ENCODE measurements at places on chromosomes 16 and 17.

- no peak for DNase-seq
These were observed 10.4 kb downstream of the ARRB2 start for GRCh38 chr17:4720787-4721186.

DNA sequence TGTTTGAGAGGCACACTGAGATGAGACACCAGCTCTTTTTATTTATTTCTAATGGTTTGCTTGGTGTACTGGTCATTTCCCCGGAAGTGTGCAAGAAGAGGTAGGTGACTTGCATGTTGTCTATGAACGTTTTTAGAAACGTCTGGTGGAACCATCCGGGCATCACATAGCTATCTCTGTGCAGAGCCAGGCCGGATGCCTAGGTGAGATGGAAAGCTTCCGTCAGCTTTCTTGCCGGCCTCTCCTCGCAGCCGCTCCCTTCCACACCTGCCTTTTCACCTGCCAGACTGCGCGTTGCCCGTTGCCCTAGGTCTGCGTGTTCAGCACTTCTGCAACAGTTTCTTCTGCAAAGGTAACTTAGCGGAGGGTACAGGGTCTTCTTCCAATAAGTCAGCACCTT lies 416.0 kb downstream of the WWOX start:
- no peak for DNase-seq

DNA sequence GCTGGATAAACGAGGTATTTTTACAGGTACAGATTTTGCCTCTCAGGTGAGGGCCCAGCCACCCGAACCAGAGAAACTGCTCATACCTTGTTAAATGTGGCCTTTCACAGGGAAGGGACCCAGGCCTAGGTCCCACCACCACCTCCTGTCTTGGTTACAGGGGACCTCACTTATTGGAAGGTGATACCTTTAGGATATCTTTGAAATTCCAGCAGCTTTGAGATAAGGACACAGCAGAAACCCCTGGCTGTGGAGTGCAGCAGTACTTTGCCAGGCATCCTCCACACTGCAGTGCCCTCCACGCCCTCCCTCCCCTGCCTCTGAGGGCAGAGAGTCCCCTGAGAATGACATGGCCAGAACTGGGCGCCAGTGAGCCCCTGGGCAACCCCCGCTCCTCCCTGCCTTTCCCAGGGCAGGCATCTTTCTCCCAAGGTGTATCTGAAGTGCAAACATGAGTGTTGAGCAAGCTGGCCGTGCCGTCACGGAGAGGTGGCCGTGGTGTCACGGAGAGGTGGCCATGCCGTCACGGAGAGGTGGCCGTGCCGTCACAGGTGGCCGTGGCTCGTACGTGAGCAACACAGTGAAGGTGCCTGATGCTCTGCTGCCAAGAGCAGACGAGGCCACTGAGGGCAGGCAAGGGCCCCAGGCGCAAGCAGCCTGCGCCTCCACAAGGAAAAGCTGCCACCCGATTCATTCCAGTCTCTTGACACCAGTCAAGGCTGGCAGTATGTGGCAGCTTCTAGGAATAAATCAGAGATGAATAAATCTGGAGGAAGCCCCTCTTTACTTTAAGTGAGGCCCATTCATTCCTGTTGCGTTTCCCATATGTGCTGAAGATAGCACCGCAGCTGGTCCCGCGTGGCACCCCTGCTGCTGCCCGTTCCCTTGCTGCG lies 134.5 kb upstream of the CHMP6 start:
- no peak for DNase-seq

DNA sequence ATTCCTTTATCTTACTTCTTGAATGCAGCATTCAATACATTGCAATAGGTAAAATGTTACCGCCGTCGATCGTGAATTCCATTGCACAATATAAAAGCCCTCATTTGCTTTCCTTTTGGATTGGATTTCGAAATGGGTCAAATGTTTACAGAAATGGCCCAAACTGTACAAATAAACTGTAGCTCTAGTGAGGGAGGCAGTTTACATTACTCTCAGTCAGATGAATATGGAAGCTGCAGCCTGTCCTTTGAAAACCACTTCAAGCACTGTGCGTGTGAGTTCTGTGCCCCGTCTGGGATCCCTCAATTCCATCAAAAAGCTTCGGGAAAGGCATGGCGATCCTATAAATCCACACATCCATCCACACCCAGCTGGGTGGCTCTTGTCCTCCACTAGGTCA lies 258.6 kb upstream of the FOXF1 start:
- DNase-seq, result no peak

DNA sequence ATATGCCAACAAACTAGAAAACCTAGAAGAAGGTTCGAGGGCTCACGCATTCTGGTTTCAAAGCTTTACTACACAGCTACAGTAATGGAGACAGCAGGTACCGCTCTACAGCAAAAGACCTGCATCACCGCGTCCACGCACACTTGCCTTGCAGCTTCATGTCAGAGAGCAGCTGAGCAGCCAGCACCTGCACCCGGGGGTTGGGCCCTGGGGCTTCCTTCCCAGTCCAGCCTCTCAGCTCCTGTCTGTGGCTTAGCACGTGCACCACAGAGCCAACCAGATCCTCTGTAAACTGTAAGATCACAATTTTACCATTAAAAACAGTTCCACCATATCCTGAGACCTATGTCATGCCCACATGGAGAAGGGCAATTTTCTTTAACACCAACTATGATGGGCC lies 15.3 kb downstream of the MEAK7 start:
- DNase-seq, result no peak

GRCh38 chr17:39517224-39517623 lies 55.9 kb downstream of the CDK12 start:
- no peak for DNase-seq

GRCh38 chr17:4179071-4179470 lies 36.1 kb downstream of the CYB5D2 start:
- DNase-seq, result peak; percentile 61

DNA sequence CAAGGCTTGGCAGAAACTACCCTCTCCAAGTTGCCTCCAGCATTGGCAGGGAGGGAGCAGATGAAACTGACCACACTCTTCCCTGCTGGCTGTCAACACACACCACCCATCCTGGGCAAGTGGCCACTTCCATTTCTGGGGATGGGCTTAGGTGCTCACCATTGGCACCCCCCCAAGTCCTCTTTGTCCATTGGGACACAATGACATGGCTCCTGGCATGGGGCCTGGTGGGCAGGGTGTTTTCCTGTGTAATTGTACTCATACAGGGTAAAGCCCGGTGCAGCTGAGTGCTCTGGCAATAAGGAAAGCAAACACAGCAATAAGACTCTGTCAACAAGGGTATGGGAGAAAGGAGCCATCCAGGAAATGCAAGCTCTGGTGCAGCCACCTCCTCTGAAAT lies 22.6 kb downstream of the SCNN1B start:
- DNase-seq, result no peak

- no peak for DNase-seq
These were observed 279.1 kb downstream of the IRX3 start for GRCh38 chr16:54007504-54007903.

DNA sequence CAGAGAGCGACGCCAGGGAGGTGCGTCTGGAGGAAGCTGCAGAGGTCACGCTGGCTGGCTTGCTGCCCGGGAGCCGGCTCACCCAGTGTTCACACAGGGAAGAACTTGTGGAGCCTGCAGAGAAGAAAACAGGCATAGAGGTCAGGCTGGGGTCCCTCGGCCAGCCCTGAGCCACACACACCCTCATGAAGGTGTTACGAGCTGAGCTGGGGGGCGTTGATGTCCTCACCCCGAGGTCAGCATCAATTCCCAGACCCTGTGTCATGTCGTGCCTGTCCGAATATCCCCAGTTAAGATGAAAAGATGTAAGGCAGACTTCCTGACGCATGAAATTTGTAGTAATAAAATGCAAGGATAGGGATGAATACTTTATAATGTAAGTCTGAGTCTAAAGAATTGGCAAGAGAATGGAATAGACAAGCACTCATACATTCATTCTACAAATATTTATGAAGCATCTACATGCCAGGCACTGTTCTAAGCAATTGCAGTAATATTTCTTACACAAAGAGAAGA lies 77.1 kb downstream of the USP31 start:
- DNase-seq, result no peak

DNA sequence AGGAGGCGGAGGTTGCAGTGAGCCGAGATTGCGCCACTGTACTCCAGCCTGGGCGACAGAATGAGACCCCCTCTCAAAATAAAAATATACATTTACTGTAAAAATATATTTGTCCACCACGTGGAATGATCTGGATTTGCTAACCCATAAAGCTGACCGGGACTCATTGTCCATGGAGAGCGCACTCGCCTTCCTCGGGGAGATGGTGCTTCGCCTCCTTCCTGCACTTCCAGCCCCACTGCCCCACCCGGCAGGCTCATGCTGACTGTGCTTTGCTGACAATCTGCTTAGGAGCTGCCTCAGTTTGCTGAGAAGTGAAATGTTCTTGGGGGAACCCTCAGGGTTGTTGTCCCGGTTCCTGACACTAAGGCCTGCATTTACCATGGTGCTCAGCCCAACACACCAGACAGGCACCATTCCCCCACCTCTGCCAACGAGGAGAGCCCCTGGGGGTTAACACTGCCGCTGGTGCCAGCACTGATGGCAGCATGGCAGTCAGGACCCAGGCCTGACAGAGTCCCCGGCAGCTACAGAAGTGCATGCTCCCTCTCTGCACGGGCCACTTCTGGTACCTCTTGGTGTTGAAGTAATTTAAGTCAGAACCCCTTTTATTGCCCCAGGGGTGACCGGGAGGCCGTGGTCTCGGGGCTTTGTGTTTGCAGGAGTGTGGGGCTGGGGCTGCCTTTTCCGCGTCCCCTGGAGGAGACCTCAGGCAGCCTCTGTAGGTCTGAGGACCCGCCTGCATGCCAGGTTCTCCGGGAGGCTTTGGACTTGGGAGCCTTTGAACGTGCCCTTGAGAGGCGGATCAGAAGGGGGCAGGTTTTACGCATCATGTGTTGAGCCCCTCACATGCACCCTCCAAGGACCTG lies 2.5 kb downstream of the NUBP2 start:
- no peak for DNase-seq

DNA sequence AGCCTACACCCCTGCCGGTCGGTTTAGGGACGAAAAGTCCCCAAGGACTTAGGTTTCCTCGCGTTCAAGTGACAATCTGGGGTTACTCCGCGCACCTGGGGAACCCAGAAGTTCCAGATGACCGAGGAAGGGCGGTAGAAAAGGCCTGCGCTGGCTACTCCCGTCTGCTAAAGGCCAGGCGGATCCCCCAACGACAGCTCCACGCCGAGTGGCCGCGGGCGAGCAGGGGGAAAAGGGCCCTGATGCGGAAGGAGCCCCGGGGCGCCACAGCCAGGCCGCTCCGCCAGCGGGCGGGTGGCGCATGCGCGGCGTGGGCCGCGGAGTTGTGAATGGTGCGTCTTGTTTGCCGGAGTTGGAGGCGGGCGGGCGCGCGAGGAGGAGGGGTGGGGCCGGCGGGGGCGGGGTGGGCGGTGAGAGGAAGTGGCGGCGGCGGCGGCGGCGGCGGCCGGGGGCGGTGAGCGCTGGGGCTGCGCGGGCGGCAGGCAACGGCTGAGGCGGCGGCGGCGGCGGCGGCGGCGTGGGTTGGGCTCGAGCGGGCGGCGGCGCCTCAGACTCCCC lies at the start of gene CBFB:
Gene CBFB, plus strand, starts transcription at position 454 of the 558 bp plus-strand sequence. CDS start 259 bp downstream, outside the sequence.
- peak; percentile 52 for DNase-seq

GRCh38 chr16:2838928-2839327 lies 8.8 kb downstream of the ZG16B start:
- DNase-seq, result peak; percentile 49

GRCh38 chr17:83190601-83191387 lies 111.4 kb downstream of the METRNL start:
- DNase-seq, result no peak

- DNase-seq, result no peak
These were observed 4.7 kb downstream of the SLC22A31 start for GRCh38 chr16:89195521-89196171.

DNA sequence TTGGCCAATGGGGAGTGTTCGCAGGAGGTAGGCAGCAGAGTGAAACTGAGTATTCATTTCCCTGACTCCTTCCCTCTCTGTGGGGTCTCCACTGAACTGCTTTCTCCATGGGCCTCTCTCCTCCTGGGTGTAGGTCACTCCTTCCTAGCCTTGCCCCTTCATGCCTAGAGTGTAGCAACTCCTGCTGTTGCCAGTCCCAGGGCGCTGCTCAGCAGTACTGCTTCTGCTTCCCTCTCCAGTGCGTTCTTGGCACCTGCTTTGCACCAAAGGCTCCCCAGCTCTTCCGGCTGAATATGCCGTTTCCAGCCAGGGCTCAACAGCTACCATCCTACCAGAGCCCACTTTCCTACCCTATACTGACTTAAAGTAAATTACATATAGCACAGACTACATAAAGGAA lies 92.2 kb downstream of the MAF start:
- DNase-seq, result no peak

DNA sequence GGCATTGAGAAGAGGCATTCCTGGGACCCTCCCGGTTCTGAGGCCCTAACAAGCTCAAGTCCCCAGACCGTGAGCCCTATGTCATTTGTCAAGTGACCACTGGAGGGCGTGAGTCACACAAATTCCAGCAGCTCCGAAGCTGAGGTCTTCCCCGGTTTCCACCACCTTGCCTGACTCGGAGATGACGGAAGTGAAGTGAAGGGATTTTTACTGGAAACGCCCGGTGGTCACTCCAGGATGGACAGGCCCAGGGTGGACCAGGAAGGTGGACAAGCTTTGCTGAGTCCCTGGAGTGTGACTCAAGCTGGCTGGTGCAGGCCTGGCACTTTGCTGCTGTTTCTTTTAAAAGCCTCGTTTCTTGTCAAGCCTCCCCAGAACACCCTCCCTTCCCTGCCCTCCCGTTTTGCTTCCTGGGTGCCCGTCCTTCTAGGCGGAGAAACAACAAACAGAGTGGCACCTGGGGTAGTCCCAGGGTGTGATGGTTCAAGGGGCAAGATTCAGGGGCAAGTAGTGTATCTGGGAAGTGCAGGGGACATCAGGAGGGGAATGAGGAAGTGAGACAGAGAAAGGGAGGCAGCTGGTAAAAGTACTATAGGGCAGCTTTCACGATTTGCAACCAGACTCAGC lies 5.3 kb upstream of the NOS2 start:
- peak; percentile 78 for DNase-seq

DNA sequence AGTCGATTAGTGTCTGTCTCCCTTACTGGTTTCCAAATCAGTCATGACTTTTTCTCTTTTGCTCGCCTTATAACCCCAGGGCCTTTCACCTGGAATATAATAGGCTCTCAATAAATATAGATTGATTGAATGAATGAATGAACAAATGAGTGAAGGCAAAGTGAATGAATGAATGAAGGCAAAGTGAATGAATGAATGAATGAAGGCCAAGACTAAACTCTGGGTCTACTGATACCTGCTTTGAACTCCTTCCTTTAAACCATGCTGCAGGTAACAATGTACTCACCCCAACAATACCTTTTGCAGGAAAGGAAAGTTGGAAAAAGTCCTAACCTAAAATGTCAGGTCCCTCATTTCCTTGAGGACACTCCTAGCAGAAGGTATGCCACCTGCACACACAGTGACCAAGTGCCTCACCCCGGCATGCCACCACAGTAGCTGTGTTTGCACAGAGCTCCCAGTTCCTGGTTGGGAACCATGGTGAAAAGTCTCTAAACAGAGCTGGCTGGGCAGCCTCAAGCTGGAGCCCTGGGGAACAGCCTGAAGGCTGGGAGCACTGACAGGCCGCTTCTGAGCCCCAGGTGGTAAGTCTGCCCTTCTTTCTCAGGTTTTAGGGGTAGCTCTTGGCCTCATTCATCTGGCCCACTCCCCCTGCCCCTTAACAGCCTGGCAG lies 42.7 kb upstream of the ANKFN1 start:
- no peak for DNase-seq

- DNase-seq, result peak; percentile 30
These were observed 10.4 kb downstream of the LLGL1 start for GRCh38 chr17:18235743-18236256.
